ENCODE measurements at places on chromosomes 2 and 18.

DNA sequence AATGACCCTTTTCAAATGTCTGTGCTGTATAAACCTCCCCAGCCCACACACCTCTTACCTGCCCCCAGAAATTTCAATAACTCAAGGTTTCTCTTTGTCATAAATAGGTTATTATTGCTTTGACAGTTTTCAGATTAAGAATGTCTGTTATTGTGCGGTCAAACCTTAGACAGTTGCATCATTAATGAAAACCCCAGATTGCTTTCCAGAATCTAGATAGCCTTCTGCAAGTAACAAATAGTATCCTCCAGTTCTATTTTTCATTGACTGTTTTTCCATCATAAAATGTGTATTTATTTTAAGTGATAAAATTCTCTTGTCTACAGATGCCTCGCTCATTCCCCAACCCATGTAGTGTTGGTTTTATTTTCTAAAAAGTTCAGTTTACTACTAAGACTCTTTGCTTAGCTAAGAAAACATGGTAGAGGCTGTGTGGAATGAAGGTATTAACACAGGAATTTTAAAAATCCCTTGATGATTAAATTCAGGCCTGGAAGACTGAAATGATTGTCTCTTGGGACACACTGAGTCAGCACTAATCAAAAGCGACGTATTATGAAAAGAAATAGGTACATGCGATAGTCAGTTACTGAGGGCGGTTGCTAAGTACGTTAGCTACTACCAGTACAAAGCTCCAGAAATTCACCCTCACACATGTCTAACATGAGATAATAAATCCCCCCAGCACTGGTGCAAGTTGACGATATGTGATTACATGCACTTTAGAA is 38.4 kb upstream of the ITGAV start:
- no peak for DNase-seq

DNA sequence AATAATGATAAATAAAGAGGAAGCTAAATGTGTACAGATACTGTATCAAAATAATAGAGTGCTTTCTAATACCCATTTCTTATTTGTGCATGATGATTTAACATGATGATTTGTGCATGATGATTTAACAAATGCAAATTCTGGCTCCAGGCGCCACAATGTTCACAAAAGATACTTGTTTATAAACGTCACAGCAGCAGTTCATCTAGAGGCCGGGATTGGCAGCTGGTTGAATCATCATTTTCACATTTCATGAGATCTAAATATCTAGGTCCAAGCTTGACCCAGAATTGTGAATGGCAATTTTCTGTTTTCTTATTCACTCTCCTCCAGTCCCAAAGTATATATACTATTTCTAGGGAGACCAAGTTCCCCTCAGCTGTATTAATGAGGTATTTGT is 322.0 kb downstream of the SUCLG1 start:
- no peak for DNase-seq

DNA sequence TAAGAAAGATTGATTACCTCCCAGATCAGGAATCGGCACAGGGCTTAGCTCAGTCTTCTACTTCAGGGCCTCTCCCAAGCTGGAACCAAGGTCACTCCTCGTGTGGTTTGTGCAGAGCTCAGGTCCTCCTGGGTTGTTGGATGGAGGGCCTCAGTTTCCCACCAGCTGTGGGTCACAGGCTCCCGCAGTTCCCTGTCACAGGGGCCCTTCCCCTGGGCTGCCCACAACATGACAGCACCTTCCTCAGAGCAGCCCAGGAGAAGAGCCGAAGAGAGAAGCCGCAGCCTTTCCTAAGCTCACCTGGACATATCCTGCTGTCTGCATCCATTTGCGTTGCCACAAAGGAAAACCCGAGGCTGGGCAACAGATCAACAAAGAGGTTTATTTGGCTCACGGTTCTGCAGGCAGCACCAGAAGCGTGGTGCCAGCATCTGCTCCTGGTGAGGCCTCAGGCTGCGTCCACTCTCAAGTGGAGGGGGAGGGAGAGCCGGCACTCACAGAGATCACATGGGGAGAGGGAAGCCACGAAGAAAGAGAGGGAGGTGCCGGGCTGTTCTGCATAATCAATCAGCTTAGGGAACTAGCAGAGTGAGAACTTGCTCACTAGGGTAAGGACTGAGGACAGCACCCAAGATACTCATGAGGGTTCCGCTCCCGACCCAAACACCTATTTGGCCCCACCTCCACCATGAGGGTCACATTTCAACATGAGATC is 13.0 kb upstream of the ALLC start:
- no peak for DNase-seq

DNA sequence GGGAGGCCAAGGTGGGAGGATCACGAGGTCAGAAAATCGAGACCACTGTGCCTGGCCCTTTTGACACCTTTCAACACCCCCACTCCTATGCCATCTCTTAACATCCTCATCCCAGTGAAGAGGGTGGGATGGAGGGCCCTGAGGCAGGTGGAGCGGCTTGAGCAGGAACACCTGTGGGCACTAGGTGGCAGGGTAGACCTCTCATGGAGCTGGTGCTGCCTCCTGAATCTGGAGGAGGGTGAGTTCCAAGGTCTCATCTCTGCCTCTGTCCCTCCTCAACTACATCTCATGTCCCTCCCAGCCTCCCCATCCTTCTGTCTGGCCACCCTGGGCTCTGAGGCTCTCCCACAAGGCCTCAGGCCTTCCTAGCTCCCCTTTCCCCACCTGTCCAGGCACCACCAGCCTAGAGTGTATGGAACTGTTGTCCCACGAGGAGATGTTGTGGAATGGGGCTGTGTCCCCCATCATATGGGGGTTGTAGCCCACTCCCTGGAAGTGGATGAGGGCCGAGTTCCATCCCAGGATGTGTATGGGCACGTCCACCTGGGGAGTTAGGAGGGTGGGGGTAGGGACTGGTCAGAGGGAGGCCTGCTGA is 17.0 kb upstream of the CRYBA2 start:
- peak; percentile 36 for DNase-seq

GRCh38 chr2:46458763-46459500 is 20.4 kb upstream of the TMEM247 start:
- DNase-seq = no peak

All from GM12865 (cell line).